ENCODE measurements at places on chromosomes 2 and 18. TPM values are rescaled to one million over a fixed set of nuclear protein-coding genes. Genes with fewer than 3 reads are reported as not detected.

GRCh38 chr2:223594831-223595230 is 7.3 kb downstream of the SCG2 start:
- H3K4me1 ChIP-seq = no peaks in the 10 kb centered on the region
- DNase-seq = no peak
- no peak overlapping the region for H3K4me3 ChIP-seq
- H3K27me3 ChIP-seq = no peaks in the 10 kb centered on the region
- no peak overlapping the region for H3K27ac ChIP-seq
- no peaks in the 10 kb centered on the region for H3K36me3 ChIP-seq

RIT2 gene
- total RNA-seq = 2.5 TPM

LDLRAD4 gene
- 1.2 TPM for total RNA-seq

GRCh38 chr2:64852771-64853241 is 136.4 kb upstream of the SLC1A4 start:
- no peak for DNase-seq
- no peak overlapping the region for H3K27ac ChIP-seq
- H3K4me1 ChIP-seq = no peaks in the 10 kb centered on the region
- no peaks in the 10 kb centered on the region for H3K36me3 ChIP-seq
- peaks cover 7% of the 10 kb centered on the region for H3K27me3 ChIP-seq

DNA sequence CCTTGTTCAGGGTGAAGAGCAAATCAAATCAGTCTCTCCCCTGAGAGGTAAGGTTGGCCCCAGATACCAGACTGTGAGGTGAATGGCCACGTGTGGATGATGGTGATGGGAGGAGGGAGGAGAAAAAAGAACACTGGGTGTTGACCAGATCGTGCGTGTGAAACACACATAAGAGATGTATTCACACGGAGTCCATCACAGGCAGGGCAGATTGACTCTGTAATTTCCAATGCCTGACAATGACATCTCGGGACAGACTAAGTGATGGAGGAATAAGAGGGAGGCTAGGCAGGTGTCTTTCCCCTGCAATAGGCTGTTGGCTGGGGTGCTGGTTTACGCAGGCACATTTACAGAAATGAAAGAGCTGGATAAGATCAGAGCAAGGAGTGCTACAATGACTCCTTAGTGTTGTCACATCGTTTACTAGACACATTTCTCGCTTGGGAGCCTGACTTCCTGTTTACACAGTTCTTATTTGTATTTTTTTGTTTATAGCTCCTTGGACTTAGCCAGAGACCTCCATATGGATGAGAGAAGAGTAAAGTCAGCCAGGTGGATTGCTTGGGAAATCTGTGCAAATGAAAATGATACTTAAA is 43.1 kb downstream of the CPO start:
- H3K27ac ChIP-seq = no peak overlapping the region
- peaks cover 11% of the 10 kb centered on the region for H3K4me1 ChIP-seq
- no peaks in the 10 kb centered on the region for H3K27me3 ChIP-seq
- no peak overlapping the region for H3K4me3 ChIP-seq
